ENCODE measurements at places on chromosomes 2 and 18. TPM values are rescaled to one million over a fixed set of nuclear protein-coding genes. Genes with fewer than 3 reads are reported as not detected.

GRCh38 chr2:185219981-185220380, 518.6 kb upstream of the FSIP2 start:
- H3K4me1 ChIP-seq, result no peaks in the 10 kb centered on the region
- H3K27me3 ChIP-seq, result no peaks in the 10 kb centered on the region
- no peaks in the 10 kb centered on the region for H3K36me3 ChIP-seq
- no peak overlapping the region for H3K27ac ChIP-seq

- H3K36me3 ChIP-seq, result no peaks in the 10 kb centered on the region
- H3K4me3 ChIP-seq, result no peak overlapping the region
- no peak for DNase-seq
- H3K4me1 ChIP-seq, result no peaks in the 10 kb centered on the region
- no peak overlapping the region for H3K27ac ChIP-seq
Observed at GRCh38 chr2:8857709-8858108, 20.3 kb upstream of the KIDINS220 start.

GRCh38 chr2:121810959-121811853, 55.8 kb downstream of the TSN start:
- no peaks in the 10 kb centered on the region for H3K27me3 ChIP-seq
- H3K4me1 ChIP-seq, result no peaks in the 10 kb centered on the region
- no peak overlapping the region for H3K27ac ChIP-seq
- no peak overlapping the region for H3K4me3 ChIP-seq

DNA sequence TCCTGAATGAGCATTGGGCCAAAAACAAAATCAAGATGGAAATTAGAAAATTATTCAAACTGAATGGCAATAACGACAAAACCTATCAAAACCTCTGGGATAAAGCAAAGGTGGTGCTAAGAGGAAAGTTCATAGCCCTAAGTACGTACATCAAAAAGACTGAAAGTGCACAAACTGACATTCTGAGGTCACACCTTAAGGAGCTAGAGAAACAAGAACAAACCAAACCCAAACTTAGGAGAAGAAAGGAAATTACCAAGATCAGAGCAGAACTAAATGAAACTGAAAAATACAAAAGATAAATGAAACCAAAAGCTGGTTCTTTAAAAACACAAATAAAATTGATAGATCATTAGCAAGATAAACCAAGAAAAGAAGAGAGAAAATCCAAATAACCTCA, 1543.5 kb upstream of the ACVR2A start:
- no peaks in the 10 kb centered on the region for H3K27me3 ChIP-seq
- H3K4me1 ChIP-seq, result no peaks in the 10 kb centered on the region
- H3K27ac ChIP-seq, result no peak overlapping the region
- H3K36me3 ChIP-seq, result no peaks in the 10 kb centered on the region

DNA sequence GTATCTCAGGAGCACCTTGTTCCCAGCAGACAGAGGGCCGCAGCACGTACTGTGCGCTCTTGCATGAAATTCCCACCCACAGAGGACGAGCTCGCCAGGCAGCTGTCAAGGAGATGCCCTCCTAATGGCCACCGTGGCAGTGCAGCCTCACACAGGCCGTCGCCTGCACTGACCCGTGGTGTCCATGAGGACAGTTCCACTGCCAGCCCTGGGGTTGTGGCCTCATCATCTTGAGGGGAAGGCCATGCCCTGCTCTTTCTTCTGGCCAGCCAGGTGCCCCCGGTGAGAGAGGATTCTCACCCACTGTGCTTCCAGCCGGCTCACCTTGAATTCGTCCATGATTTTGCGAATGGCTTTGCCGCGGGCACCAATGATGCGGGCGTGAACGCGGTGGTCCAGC, 42.0 kb downstream of the ANO7 start:
- no peaks in the 10 kb centered on the region for H3K27me3 ChIP-seq
- H3K4me1 ChIP-seq, result no peaks in the 10 kb centered on the region
- DNase-seq, result no peak
- H3K27ac ChIP-seq, result no peak overlapping the region

GRCh38 chr18:55307505-55307904, 280.5 kb downstream of the TCF4 start:
- no peak overlapping the region for H3K27ac ChIP-seq
- H3K4me1 ChIP-seq, result peaks cover 3% of the 10 kb centered on the region
- no peaks in the 10 kb centered on the region for H3K27me3 ChIP-seq
- H3K36me3 ChIP-seq, result no peaks in the 10 kb centered on the region
- DNase-seq, result no peak
- no peak overlapping the region for H3K4me3 ChIP-seq

GRCh38 chr18:40259115-40259835, 1695.8 kb upstream of the PIK3C3 start:
- no peak overlapping the region for H3K4me3 ChIP-seq
- no peak for DNase-seq
- H3K4me1 ChIP-seq, result peaks cover 6% of the 10 kb centered on the region
- no peaks in the 10 kb centered on the region for H3K27me3 ChIP-seq

DNA sequence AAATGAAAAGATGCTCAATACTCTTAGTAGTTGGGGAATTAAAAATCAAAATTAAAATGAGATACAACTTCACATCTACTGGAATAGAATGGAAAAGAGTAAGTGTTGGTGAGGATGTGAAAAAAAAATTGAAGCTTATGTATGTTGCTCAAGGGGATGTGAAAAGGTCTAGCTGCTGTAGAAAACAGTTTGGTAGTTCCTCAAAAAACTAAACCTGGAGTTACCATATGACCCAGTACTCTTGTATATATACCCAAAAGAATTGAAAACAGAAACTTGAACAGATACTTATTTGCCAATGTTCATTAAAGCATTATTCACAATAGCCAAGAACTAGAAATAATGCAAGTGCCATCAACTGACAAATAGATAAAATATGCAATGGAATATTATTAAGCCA, 208.4 kb downstream of the FIGN start:
- no peak for DNase-seq
- H3K4me1 ChIP-seq, result no peaks in the 10 kb centered on the region
- no peaks in the 10 kb centered on the region for H3K27me3 ChIP-seq
- H3K4me3 ChIP-seq, result no peak overlapping the region

DNA sequence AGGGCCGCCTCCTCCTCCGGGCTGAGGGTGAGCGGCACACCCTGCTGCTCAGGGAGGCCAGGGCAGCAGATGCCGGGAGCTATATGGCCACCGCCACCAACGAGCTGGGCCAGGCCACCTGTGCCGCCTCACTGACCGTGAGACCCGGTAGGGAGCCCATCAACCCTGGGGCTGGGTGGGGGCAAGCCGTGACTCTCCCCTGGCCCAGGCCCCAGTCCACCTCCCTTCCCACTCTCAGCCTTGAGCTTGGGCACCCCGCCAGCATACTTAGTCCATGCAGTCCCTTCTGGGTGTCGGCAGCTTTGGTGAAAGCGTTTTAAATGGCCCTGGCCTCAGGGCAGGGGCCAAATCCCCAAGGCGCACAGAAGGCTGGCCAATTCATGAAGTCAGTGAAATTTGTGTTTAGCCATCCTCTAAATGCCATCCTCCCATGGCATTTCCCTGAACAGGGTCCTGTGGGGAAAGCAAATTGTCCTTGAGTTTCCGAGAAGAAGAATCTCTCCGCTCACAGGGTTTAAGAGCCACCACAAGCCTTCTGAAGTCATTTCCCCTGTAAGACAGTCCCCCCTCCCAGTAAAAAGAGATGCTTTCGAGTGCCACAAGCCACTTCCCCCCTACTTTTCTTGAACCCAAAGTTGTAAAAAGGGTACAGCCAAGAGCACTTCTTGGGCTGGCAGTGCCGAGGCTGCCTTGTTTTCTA, 17.2 kb downstream of the SPEG start:
- H3K4me1 ChIP-seq, result peaks cover 16% of the 10 kb centered on the region
- H3K4me3 ChIP-seq, result no peak overlapping the region
- DNase-seq, result no peak
- no peaks in the 10 kb centered on the region for H3K36me3 ChIP-seq
- peaks cover 16% of the 10 kb centered on the region for H3K27me3 ChIP-seq

GRCh38 chr2:8214036-8214615, 467.7 kb upstream of the ID2 start:
- H3K4me3 ChIP-seq, result no peak overlapping the region
- no peaks in the 10 kb centered on the region for H3K27me3 ChIP-seq
- no peaks in the 10 kb centered on the region for H3K4me1 ChIP-seq
- no peak overlapping the region for H3K27ac ChIP-seq
- no peaks in the 10 kb centered on the region for H3K36me3 ChIP-seq
- no peak for DNase-seq

DNA sequence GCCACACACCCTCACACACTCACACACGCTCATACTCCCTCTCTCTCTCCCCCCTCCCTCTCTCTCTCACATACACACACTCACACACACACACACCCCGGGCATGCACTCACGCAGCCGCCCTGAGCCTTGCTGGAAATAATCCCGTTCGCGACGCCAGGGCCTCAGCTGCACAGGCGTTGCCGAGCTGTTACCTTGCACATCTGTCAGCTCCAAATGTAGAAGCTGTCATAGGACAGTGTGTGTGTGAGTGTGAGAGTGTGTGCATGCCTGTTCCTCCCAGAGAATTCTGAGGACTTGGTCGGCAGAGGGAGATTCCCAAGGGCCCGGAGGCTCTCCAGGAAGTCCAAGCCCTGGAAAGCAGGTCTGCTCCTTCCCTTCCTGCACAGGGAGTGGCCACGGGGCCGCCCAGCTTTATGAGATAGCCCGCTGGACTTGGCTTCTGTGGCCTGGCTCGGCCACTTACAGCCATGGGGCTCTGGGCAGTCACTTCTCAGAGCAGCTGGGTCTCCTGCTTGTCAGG, 8.6 kb downstream of the SPR start:
- no peak overlapping the region for H3K27ac ChIP-seq
- no peaks in the 10 kb centered on the region for H3K36me3 ChIP-seq
- H3K4me3 ChIP-seq, result no peak overlapping the region

- peak; percentile 2 for DNase-seq
- H3K27ac ChIP-seq, result no peak overlapping the region
- no peaks in the 10 kb centered on the region for H3K27me3 ChIP-seq
- peaks cover 10% of the 10 kb centered on the region for H3K4me1 ChIP-seq
- H3K36me3 ChIP-seq, result no peaks in the 10 kb centered on the region
- no peak overlapping the region for H3K4me3 ChIP-seq
Observed at GRCh38 chr2:237870754-237871651, 11.6 kb downstream of the RAMP1 start.

- no peaks in the 10 kb centered on the region for H3K27me3 ChIP-seq
- no peak for DNase-seq
- H3K4me1 ChIP-seq, result peaks cover 8% of the 10 kb centered on the region
- H3K27ac ChIP-seq, result no peak overlapping the region
Observed at GRCh38 chr18:77137851-77138250, 5.3 kb upstream of the MBP start.

GRCh38 chr2:207875473-207876212, 105.9 kb upstream of the FZD5 start:
- H3K27ac ChIP-seq, result no peak overlapping the region
- H3K4me1 ChIP-seq, result peaks cover 2% of the 10 kb centered on the region
- no peak overlapping the region for H3K4me3 ChIP-seq
- H3K36me3 ChIP-seq, result no peaks in the 10 kb centered on the region
- no peaks in the 10 kb centered on the region for H3K27me3 ChIP-seq
- no peak for DNase-seq

DNA sequence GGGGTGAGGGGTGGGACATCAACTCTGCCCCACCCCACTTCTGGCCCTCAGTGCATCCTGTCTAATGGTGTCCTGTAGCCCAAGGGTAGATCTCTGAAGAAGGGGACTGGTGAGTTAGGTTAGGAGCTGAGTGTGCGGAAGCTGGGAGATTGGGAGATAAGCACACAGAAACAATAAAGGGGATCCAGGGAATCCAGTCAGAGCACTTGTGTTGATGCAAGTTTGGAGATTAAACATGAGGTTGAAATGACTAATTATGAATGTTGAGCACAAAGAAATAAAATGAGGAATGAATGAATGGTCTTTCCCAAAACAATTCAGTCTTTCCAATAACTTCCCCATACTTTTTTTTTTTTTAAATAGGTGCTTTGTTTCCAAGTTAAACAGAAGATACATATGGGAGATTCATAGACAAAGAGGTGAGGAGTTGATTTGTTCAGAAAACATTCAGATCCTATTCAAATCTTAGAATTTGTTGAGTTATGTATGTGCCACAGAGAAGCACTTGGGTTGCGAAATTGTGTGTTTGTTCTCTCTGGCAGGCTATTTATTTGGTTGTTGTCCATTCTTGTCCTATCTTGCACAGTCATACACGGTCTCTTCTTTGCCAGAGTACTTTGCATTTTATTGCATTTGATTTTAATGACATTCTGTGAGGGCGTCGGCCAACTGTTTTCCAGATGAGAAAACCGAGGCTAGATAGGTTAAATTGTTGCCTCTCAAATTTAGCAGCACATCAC, 31.6 kb upstream of the NABP1 start:
- no peak overlapping the region for H3K4me3 ChIP-seq
- H3K27me3 ChIP-seq, result no peaks in the 10 kb centered on the region
- H3K4me1 ChIP-seq, result no peaks in the 10 kb centered on the region
- DNase-seq, result no peak
- no peak overlapping the region for H3K27ac ChIP-seq
- H3K36me3 ChIP-seq, result no peaks in the 10 kb centered on the region

GRCh38 chr2:121529439-121530211, 1.1 kb upstream of the RNU4ATAC start:
- H3K4me1 ChIP-seq, result peaks cover 30% of the 10 kb centered on the region
- peak; percentile 83 for DNase-seq
- H3K27ac ChIP-seq, result peak overlapping the region; percentile 98
- H3K27me3 ChIP-seq, result no peaks in the 10 kb centered on the region
- H3K4me3 ChIP-seq, result peak overlapping the region; percentile 55

GRCh38 chr2:234468503-234468902, 28.4 kb downstream of the ARL4C start:
- H3K27me3 ChIP-seq, result no peaks in the 10 kb centered on the region
- no peak overlapping the region for H3K27ac ChIP-seq
- H3K36me3 ChIP-seq, result no peaks in the 10 kb centered on the region
- H3K4me1 ChIP-seq, result peaks cover 11% of the 10 kb centered on the region

OSBPL6 gene
- 3.0 TPM for total RNA-seq

LINC00305 gene
- 0.32 TPM for total RNA-seq

DSEL gene
- 15.7 TPM for total RNA-seq

SLC19A3 gene
- total RNA-seq, result 21.8 TPM

SPATA3 gene
- total RNA-seq, result not detected

KHK gene
- total RNA-seq, result 26.1 TPM

NT5DC4 gene
- 2.7 TPM for total RNA-seq

FIGN gene
- total RNA-seq, result 4.5 TPM

NDUFAF7 gene
- 14.7 TPM for total RNA-seq

Measured in hepatocyte (in vitro differentiated cells).